ENCODE measurements at places on chromosomes 12 and 14.

- DNase-seq: no peak
Measured at GRCh38 chr12:84704856-84705255, 207.7 kb downstream of the SLC6A15 start.

DNA sequence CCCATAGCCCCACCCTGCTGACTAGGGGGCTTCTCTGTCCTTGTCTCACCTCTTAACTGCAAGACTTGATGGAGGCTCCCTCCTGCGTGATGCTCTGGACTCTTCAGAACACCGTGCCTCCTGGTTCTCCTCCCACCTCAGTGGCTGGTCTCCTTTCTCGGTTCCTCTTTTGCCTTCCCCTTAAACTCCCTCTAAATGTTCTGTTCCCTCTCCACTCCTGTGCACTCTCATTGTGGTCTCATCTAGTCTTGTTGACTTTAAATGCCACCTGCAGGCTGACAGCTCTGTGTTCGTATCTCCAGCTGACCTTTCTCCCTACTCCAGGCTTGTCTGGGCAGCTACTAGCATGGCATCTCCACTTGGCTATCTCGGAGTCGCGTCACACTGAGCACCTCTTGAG, 28.3 kb downstream of the DYNC1H1 start:
- DNase-seq: no peak

DNA sequence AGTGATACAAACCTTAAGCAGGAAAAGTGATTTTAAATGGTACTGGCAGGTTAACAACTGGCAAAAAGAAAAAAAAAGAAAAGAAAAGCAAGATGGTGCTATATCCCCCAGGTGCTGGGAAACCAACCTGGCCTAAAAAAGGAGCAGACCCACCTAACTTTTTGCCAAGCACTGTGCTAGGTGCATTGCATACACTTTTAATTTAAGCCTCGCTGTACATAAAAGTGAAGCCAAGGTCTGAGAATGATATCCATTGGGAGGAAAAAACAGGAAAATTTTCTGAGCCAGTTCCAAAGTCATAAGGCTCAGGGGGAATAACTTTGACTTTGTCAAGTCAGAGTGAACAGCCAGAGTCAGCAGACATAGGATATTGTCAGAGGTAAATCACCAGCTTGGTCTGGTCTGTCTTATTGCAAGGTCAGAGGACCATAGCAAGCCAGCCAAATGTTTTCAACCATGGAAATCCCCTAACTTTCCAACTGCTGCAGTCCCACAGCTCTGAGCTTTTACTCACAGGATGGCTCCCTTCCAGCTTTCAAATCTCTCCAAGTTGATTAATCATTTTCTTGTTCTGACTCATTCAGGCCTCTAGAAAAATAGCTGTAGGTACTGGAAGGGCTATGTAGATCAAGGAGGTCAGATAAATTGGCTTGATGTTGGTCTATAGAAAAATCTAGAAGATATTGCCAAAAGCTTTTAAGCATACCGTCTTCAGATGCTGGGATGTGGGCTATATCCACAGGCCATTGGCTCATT, 412.9 kb downstream of the RAD51B start:
- peak; percentile 97 for DNase-seq

DNA sequence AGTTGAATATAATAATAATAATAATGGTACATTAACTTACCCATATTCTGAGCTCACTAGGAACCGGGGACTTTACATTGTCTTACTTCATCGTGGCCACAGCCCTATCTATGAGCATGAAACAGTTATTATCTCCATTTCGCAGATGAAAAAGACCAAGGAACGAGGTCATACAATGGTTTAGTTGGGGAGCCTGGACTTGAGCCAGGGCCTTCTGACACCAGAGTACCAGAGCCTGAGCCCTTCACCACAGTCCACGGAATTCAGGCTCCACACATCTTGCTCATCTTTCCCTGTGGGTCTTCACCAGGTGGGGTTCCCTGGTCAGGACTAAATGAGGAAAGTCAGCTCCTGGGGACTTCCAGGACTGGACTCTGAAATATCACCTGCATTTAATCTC, 31.3 kb upstream of the CMKLR1 start:
- peak; percentile 51 for DNase-seq

DNA sequence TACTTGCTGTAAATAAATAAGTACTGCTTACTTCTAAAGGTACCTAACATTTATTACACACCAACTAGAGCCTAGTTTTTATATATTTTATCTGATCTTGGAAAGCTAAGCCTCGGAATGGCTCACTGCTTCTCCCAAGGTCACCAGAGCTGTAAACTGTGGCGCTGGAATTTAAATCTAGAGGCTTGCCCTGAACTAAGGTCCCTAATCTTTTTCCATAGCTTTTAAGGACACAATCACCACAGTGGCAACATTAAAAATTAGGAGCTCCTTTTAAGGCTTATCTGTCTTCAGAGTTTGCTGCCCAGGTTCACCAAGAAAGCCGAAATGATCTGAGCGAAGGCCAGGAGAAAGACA, 670 bp downstream of the CCNB1IP1 start:
- DNase-seq: peak; percentile 34

GRCh38 chr12:15719230-15719629, 70.0 kb downstream of the EPS8 start:
- no peak for DNase-seq

GRCh38 chr12:118334241-118334640, 38.5 kb downstream of the TAOK3 start:
- DNase-seq: no peak

DNA sequence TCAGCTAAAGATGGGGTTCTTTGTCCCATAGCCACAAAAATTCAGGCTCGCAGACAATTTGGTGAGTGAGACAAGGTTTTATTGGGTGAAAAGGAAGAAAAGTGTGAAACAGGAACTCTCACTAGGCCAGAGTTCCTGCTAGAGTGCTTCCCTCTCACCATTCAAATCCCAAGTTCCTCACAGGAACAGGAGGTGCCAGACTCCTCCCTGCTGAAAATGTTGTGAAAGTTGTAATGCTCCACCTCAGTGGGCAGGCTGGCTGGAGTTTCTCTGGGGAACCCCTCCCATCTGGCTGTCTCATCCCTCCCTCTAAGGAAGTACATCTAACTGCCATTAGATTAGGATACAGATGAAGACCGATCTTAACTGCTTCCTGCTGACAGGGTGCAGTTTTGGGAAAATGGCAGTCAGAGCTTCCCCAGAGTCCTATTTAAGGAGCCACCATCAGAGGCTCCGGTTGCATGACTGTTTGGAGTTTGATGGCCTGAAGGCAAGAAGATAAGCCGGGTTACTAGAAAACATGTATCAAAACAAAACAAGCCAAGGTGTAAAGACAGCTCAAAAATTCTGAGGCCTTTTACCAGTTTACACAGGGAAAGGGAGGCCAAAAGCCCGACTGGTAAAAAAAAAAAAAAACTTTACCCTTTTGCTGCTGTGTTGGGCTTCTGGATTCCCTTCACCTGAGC, 127.6 kb downstream of the FSCB start:
- DNase-seq: no peak

GRCh38 chr14:94288610-94289465, 4.2 kb downstream of the SERPINA10 start:
- DNase-seq: no peak

- no peak for DNase-seq
Measured at GRCh38 chr14:21891921-21892320, 218.3 kb upstream of the OR4E1 start.

- peak; percentile 5 for DNase-seq
Measured at GRCh38 chr12:117155278-117156060, 34.8 kb downstream of the FBXO21 start.

- DNase-seq: no peak
Measured at GRCh38 chr12:98060411-98060810, 455.0 kb upstream of the TMPO start.

DNA sequence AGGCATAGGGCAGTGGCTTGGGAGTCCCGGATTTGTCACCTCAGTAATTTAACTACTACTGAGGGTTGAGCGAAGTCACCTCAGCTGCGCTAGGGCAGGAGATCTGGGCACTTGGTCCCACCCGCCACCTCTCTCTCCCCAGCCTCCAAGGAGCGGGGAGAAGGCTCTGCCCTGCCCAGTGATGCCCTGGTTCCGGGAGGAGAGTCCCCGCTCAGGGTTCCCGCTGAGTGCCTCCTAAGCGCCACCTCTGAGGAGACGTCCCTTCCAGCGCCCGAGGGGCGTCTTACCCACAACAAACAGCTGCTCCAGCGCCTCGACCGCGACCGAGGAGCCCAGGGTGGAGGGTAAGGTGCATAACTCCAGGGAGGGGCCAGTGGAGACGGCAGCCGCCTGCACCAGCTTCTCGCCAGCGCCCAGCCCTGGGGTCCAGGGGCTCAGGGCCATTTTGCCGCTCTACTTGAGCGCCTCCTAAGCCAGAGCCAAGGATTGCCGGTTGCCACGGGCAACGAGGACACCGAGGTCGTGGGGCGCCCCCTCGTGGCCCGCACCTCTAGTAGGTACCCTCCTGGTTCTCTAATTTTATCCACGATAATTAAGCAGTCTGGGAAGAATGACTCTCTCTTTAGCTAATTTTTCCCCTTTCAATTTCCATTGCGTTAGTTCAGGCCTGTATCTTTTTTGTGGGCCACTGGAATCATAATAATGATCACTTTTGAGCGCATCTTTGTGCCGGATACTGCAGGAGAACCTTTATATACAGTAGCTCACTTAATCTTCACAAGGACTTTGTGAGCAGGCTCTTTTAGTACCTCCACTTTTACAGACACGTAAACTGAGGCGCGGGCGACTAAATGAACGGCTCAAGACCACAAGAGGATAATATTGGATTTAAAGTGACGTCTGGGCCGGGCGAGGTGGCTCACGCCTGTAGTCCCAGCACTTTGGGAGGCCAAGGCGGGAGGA, at the start of gene CCDC175:
Gene CCDC175, minus strand, starts transcription at position 481 of the 963 bp plus-strand sequence. Its CDS starts 37 bp downstream, at position 444.
- peak; percentile 63 for DNase-seq

DNA sequence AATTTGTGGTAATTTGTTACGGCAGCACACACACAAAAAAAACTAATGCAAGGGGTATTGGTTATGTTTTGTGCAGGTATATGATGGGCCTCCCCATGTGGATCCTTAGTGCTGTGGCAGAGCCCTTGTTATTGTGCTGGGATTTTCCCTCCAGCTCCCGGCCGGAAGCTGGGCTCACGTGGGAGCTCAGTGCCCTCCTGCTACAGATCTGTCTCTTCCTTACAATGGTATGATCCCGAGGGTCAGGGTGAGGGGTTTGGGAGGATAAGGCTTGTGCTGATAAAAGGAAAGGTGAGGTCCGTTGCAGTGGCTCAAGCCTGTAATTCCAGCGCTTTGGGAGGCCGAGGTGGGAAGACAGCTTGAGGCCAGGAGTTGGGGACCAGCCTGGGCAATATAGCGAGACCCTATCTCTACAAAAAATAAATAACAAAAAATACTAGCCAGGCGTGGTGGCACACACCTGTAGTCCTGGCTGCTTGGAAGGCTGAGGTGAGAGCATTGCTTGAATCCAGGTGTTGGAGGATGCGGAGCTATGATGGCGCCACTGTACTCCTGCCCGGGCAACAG, 861 bp upstream of the SLC48A1 start:
- DNase-seq: no peak

All from myocyte (in vitro differentiated cells).